ENCODE measurements at places on chromosomes 7 and 10. TPM values are rescaled to one million over a fixed set of nuclear protein-coding genes. Genes with fewer than 3 reads are reported as not detected.

GRCh38 chr10:55368467-55368866 is 567.4 kb upstream of the PCDH15 start:
- DNase-seq: no peak
- no peaks in the 10 kb centered on the region for H3K4me1 ChIP-seq
- H3K36me3 ChIP-seq: no peaks in the 10 kb centered on the region
- H3K4me3 ChIP-seq: no peak overlapping the region

DNA sequence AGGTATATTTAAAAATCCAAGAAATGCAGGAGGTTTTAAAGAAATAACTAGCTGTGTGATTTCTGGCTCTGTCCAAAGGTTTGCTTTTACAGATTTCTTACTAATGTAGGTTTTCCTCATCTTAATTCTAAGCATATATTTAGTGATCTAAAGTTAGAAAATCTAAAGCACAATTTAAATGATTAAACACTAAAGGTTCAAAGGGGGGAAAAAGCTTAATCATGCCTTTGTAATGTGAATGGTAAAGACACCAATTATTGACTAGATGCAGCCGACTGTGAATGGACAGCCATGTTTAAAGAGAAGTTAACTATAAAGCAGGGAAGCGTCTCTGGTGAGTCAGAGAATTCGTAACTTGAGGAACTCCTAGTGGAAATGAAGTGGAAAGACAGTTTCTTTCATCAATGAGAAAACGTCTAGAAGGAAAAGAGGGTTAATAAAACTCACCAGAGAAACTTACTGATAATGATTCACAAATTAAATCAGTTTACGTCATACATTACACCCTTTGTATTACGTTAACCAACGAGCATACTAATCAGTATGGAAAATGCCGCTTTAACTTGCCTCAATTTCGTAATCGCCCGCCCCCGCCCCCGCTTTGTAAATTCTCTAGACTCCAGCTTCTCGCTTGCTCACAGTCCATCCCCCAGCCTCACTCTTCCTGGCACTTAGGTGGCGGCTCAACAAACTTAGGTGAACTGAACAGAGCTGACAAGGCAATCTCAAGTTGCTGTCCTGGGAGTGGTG is 1.1 kb upstream of the HBP1 start:
- H3K27ac ChIP-seq: peak overlapping the region; percentile 98
- H3K4me3 ChIP-seq: peak overlapping the region; percentile 60
- peaks cover 27% of the 10 kb centered on the region for H3K4me1 ChIP-seq
- H3K27me3 ChIP-seq: no peaks in the 10 kb centered on the region
- no peaks in the 10 kb centered on the region for H3K36me3 ChIP-seq

DNA sequence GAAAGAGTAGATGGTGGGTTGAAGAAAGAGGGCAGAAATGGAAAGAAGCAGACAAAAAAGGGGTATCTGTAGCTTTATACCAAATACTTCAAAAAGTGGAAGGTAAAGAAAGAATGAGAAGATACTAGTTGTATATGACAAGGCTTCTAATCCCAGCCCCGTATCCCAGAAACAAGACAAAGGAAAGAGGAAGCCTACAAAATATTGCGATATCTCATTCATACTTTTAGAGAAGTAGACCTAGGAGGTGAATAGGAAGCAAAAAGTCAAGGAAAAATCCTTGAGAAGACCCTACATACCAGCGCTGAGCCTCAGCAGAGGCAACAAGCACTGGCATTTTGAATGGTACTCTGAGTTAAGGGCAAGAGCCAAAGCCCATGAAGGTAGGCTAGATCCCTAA is 26.6 kb downstream of the PHTF2 start:
- H3K4me1 ChIP-seq: no peaks in the 10 kb centered on the region
- no peak overlapping the region for H3K27ac ChIP-seq
- H3K27me3 ChIP-seq: no peaks in the 10 kb centered on the region
- no peak for DNase-seq
- no peak overlapping the region for H3K4me3 ChIP-seq

The TMEM213 gene
- total RNA-seq: 1.9 TPM

The SFTPA1 gene
- total RNA-seq: 10,352 TPM

The VPS41 gene
- 103 TPM for total RNA-seq

GRCh38 chr7:134888141-134888740 is 98.1 kb upstream of the AGBL3 start:
- peaks cover 5% of the 10 kb centered on the region for H3K27me3 ChIP-seq
- no peak overlapping the region for H3K27ac ChIP-seq
- H3K4me3 ChIP-seq: no peak overlapping the region
- no peak for DNase-seq
- no peaks in the 10 kb centered on the region for H3K36me3 ChIP-seq
- H3K4me1 ChIP-seq: peaks cover 35% of the 10 kb centered on the region

DNA sequence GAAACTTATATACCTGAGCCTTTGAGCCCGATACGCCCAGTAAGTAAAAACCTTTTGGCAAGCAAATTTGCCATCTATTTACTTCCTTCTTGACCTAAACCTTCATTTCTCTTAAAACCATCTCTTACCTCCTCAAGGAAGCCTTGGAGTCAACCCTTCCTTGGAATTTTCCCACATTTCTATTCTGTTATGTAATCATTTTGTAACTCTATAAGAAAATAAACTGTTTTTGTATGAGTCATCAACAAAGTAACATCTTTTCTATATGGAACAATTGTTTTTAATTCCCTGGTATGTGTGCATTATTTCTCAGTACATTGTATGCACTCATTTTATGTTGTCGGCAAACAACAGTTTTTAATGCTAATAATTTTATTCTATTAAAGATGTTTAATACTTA is 162.0 kb downstream of the TEX36 start:
- no peaks in the 10 kb centered on the region for H3K36me3 ChIP-seq
- H3K4me3 ChIP-seq: no peak overlapping the region
- no peak for DNase-seq
